Renal cortical epithelial cell (primary cell): ENCODE measurements at places on chromosomes 3 and 15. TPM values are rescaled to one million over a fixed set of nuclear protein-coding genes. Genes with fewer than 3 reads are reported as not detected.

GRCh38 chr3:161766331-161766730 lies 269.7 kb downstream of the OTOL1 start:
- no peak for DNase-seq

DNA sequence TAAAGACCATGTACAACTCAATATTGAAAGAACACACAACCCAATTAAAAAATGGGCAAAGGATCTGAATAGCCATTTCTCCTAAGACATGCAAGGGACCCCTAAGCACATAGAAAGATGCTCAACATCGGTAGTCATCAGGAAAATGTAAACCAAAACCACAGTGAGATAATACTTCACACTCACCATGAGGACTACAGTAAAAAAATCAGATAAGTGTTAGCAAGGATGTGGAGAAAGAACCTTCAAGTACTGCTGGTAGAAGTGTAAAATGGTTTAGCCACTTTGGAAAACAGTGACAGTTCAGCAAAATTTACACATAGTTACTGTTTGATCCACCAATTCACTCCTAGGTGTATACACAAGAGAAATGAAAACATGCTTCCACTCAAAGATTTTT lies 30.1 kb upstream of the XIRP1 start:
- no peak for DNase-seq

GRCh38 chr15:98883478-98883877 lies 124.1 kb downstream of the PGPEP1L start:
- no peak for DNase-seq

- peak; percentile 35 for DNase-seq
These were observed 14.0 kb downstream of the DNAH12 start for GRCh38 chr3:57530071-57530608.

GRCh38 chr3:64913515-64913914 lies 225.7 kb upstream of the ADAMTS9 start:
- no peak for DNase-seq

- DNase-seq = peak; percentile 11
These were observed 69.5 kb upstream of the KCNAB1 start for GRCh38 chr3:156050918-156051317.

DNA sequence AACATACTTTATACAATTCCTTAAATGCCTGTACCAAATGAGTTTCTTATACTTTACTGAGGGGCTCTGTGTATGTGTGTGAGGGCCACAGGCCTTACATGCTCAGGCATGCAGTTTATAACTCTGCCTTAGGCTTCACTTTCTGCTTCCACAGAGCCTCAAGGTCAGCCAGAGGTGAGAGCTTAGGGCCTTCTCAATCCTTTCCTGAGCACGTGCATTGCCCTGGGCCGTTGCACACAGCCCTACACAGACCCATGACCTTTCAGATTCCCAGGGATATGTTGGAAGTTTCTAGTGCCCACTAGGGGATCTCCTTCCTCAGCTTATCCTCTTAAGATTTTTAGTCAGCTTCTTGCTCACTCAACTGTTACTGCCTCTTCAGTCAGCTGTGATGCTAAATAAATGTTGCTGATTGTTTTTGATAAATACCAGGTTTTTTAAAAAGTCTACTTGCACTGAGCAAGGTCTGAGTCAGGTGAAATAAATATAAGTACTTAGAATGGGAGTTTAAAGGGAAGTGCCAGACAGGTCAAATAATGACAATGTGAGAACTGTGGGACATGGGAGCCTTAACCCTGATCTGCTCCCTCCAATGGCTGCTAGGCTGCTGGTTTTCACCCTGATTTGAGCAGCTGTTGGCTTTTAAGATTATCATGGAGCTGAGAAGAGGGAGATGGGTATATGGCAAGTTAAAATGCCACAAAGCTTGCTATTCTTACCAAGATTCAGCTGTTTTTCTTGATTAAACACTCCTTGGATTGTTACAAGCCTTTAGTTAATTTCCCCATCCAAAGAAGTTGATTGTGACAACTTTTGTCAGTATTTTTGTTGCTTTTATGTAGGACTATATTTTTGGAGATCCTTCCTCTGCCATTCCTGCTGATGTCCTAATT lies 169.5 kb downstream of the PLD1 start:
- peak; percentile 84 for DNase-seq

- peak; percentile 35 for DNase-seq
These were observed 198.1 kb downstream of the MBNL1 start for GRCh38 chr3:152466784-152467183.

DNA sequence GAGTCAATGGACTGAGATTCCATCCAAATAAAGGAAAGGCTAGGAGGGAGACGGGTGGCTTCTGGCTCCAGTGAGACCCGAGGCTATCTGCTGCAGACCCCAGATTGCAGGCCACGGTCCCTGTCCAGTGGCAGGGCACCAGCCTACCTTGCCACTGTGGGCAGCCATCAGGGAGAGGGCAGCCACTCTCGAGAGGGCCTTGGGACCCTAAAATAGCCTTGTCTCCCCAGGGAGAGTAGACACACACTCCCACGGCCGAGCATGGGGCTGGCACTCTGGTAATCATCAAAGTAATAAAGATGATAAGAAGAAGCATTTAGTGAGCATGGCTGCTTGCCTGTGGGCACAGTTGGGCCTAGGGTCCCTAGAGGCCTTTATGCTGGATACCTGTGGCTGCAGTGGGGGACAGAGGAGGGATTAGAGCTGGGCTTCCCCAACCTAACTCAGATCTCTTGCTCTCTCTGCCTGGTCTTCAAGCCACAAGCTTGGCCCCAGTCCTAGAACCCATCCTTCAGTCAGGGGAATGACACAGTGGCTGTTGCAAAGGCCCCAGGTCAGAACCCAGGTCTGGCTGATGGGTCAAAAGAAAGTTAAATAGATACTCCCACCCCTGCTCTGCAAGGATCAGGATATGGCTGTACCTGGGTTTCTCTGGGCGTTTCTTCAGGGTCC lies 9.2 kb upstream of the VIPR1 start:
- DNase-seq = no peak

GRCh38 chr15:47715856-47716445 lies 1.4 kb upstream of the SEMA6D start:
- no peak for DNase-seq

DNA sequence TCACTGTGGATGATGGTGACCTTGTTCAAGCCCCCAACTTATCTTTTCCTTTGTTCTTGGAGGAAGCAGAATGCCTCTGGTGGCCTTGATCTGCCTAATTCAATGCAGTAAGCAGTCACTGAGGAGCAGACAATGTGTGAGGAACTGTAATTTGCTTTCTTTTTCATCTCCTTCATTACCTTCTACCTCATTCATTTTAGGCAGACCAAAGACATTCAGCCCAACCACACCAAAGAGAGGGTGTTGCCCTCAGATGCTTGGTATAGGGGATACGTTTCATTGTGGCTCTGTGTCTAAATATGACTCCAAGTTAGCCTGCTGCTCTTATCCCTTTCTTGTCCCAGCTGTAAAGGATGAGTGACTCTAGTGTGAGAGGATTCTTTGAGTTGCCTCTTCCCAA lies 15.3 kb downstream of the EXOSC7 start:
- no peak for DNase-seq

DNA sequence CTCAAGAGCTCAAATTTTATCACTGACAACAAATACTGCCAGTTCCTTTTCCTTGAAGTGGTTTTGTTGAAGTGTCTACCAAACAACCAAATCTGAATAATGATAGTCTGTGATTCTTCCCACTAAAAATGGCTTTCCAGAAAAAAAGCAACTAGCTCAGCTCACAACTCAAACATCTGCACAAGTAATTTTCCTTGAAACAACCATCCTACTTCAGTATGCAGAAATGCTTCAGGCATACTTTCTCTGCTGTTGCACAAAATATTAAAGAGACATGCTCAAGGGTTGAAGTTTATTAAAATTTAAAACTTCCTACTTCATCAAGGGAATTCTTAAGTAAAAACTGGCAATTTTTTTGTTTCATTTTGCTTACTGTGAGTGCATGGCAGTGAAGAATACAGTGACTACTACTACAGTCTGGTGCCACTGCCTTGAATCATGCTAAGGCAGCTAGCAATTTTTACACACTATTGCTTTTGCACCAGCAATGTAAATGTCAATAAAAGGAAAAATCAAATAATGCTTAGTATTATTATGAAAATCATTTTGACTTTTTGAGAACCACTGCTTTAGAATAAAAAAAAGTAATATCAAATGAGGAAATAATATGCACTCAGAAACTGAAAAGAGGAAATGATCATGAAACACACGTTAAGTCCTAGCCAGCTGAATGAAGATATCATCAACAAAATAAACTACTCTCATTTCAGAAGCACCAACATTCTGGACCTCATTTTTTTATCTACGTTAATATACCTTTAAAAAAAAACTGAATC lies 33.6 kb downstream of the VPS13C start:
- DNase-seq = no peak

DNA sequence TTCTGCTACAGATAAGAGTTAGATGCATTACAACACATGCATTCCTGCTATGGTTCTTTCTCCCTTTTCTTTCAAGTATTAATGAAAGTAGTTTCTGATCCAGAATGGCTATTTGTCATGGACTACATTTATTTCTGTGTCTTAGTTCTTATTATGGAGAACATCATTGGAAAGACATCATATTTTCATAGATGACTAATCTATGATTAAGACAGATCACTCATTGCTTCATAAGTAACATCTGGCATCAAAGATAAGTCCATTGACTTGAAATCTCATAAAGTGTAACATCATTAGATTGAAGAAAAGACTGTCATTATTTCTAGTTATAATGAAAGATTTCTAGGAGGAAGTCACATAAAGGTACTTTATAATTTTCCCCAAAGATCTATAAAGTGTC lies 366.7 kb downstream of the NSUN3 start:
- no peak for DNase-seq

DNA sequence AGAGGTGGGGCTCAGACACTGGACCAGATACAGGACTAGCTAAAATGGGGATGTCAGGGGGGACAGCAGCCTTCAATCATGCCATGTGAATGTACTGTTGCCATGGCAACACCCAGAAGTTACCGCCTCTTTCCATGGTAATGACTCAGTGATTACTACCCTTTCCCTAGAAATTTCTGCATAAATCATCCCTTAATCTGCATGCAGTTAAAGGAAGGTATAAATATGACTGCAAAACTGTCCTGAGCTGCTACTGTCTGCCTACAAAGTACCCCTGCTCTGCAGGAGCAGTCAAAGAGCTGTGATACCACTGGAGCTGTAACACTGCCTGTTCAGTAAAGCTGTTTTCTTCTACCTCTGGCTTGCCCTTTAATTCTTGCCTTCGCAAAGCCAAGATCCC lies 168.2 kb downstream of the PEAK1 start:
- no peak for DNase-seq

DNA sequence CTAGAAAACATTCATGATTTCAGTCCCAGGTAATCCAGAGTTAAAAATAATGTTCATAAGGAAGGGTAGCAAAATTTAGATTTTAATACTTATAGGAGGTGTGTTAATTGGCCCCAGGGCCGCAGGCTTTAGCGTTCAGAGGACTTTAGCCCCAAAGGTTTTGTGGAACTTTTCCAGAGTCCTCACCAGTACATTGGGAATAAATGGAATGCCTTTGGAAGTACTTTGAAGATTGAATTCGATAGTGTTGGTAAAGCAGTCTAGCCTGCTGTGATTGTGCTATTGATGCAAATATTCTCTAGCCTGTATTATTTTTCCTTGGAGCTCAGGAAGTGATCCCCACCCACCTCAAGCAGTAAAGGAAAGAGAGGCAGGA lies 137.1 kb downstream of the IGF1R start:
- no peak for DNase-seq

GRCh38 chr3:42525212-42525611 lies 22.8 kb downstream of the VIPR1 start:
- no peak for DNase-seq

DNA sequence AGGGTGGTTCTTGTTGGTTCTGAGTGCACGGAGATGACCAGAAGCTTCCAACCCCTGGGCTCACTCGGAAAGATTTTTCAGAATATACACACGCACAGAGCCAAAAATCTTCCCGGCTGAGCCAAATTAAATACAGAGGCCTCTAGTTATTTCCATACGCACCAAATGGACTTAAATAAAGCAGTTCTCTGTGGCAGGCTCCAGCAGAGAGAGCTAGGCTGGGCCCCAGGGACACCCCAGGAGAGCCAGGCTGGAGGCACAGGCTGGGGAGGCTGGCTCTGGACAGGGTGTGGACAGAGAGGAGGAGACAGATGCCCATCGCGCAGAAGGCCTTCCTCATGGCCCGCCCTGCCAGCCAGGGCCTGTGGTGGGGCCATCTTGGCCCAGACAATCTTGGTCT lies 115.9 kb downstream of the IQSEC1 start:
- DNase-seq = no peak

- DNase-seq = no peak
These were observed 5.3 kb downstream of the SEMA3G start for GRCh38 chr3:52439426-52440248.

DNA sequence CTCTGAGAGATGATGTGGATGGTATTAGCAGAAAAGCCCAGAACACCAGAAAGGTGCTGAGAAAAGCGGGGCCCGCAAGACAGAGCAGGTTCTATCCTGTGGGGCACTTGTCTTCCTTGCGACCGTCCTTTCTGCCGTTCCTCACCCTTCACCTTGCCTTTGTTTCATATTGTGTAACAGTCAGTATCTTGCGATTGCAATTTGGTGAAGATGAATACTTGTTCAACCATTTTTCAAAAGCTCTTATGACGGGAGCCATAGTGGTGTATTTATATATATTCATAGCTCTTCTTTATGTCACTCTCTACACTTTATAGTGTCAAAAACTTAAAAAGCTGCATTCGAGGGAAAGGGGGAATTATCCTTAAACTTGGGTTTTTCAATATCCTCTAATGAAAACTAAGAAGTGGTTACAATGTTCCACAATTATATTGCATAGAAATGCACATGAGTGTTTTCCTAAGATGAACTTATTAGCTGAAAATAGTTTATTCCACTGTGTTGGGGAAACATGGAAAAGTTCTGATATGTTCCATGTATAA lies 797 bp downstream of the MAP3K13 start:
- no peak for DNase-seq

GRCh38 chr3:72018343-72018984 lies 233.5 kb upstream of the PROK2 start:
- no peak for DNase-seq

GRCh38 chr3:170572665-170573253 lies 13.1 kb downstream of the SLC7A14 start:
- peak; percentile 86 for DNase-seq

Gene ZIC1
- not detected in 2 replicates for total RNA-seq

Gene SATB1
- 7.8 and 36.4 TPM in 2 replicates for total RNA-seq

Gene MAP1A
- 0.52 and 6.1 TPM in 2 replicates for total RNA-seq

Gene PLAAT1
- 0.20 and 0.69 TPM in 2 replicates for total RNA-seq

Gene KCNMB3
- total RNA-seq = under 0.01 and 2.1 TPM in 2 replicates

Gene MNS1
- 0.35 and 4.2 TPM in 2 replicates for total RNA-seq

Gene ECE2
- not detected in 2 replicates for total RNA-seq

Gene FGF12
- total RNA-seq = 1.2 and 1.6 TPM in 2 replicates

Gene REC114
- total RNA-seq = not detected in 2 replicates

Gene SPTBN5
- 0.35 and 2.5 TPM in 2 replicates for total RNA-seq

Gene WDR93
- total RNA-seq = 0.69 and 1.2 TPM in 2 replicates

Gene ATP2B2
- under 0.01 TPM in 1 of 2 replicates, not detected in the other for total RNA-seq

Gene PAQR5
- 8.2 and 8.9 TPM in 2 replicates for total RNA-seq

Gene GXYLT2
- 1.0 and 7.0 TPM in 2 replicates for total RNA-seq
